ENCODE measurements at places on chromosomes 12 and 14.

GRCh38 chr12:119936705-119937311 is 52.2 kb upstream of the BICDL1 start:
- DNase-seq: no peak

DNA sequence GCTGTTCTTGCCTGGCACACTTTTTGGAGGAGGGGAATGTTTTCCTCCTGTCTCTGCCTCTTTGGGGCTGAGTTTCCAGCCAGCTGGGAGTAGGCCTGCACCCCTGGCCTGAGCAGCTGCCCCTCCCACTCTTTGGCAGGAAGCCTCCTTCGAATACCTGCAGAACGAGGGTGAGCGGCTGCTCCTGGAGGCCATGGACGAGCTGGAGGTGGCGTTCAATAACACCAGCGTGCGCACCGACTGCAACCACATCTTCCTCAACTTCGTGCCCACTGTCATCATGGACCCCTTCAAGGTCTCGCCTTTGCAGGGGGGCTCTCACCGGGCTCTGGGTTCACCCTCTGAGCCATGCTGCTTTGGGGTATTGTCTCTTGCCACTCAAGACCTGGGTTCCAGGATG is 69.4 kb downstream of the FOXN4 start:
- DNase-seq: no peak

- no peak for DNase-seq
Measured at GRCh38 chr14:71725922-71726579, 206.2 kb upstream of the RGS6 start.

DNA sequence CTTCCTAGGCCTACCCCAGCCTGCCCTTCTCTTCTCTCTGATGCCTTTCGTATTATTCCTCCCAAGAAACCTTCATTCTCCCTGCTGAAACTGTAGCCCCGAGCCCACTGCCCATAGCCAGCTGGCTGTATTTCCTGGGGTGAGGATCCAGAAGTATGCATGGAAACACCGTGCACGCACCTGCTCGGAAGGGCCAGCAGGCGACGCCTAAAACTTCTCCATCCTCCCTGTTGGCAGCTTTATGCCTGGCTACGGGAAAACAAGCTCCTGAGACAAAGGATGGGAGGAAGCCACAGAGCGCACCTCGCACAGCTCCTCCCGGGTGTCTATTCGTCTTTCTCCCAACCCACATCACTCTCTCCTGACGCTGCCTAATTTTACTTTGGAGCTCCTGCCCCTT is 69.0 kb upstream of the CAPRIN2 start:
- DNase-seq: no peak

- DNase-seq: no peak
Measured at GRCh38 chr12:119704065-119704747, 36.3 kb downstream of the PRKAB1 start.

- DNase-seq: no peak
Measured at GRCh38 chr12:96134200-96134599, 60.0 kb upstream of the ELK3 start.

DNA sequence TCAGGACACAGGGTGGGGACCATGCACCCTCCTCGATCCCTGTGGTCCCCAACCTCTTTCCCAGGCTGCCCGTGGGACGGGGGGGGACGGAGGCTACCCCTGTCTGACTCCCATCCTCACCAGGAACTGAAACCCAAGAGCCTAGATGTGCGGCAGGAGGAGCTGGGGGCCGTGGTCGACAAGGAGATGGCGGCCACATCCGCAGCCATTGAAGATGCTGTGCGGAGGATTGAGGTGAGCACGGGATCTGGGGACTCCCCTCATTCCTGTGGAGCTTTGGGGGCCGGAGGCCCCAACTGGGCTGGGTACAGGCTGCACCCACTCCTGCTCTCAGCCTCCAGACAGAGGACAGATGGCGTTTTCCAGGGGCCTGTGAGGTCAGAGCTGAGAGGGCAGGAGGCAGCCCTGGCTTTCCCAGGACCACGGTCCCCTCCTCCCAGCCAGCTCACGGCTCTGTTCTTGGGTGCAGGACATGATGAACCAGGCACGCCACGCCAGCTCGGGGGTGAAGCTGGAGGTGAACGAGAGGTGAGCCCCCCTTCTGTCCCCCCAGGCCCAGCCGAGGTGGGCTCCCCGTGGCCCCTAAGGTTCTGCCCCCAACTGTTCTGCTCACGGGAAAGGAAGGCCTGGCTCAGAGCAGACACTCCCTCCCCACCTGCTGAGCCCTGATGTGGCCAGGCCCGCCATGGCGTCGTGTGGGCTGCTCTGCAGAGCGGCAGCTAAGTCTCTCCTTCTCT is 24.2 kb downstream of the HIP1R start:
- no peak for DNase-seq

DNA sequence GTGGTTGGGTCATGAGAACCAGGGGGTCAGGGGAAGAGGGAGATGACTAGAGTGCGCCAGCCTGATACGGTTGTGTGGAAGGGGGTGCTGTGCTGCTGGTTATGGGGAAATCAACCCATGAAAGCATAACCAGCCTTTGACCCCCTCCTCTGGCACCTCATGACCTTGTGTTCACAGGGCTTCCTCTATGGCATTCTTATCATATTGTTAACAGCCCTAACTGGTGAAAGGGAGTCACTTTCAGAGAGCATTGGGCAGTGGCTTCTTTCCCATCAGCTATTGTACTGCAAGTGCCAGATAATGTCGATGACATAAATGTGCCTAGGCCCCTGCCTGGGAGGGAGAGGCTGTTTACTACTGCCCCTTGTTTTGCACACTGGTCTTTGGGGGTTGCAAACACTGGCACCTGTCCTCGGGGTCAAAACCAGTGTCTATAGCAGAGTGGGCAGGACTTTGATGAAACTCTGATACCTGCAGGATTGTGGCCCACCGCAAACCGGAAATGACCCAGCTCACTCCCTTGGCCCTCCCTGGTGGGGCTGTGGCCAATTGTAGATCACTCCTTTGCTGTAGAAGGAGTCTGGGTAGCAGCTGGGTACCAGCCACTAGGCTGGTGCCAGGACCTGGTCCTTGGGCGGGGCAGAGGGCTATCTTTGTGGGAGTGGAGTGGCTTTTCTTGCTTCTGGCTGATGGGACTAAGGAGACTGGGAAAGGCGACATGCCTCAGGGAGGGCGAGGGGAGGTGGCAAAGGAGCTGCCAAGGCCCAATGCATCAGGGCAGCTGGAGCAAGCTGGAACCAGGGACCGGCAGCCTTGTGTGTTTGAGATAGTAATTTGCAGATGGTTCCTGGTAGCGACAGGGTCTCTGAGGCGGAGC is 634 bp upstream of the TMEM63C start:
- DNase-seq: no peak

- no peak for DNase-seq
Measured at GRCh38 chr14:89406941-89407340, 10.1 kb downstream of the FOXN3 start.

DNA sequence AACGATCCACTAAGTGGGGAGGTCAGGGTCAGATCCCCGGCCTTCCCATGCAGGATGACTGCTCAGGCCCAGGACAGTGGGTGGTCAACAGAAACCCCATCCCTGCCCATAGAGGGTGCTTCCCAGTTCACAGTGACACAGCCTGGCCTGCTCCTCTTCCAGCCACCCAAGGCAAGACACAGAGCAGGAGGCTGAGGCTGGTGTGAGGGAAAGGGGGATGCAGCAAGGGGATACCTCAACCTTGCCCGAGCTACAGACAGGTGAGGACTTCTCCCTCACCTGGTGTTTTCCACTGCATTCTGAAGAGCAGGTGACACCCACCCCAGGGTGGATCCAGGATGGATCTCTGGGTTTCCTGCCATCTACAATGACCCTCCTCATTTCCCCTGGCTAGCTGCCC is 106.7 kb downstream of the KIF26A start:
- DNase-seq: no peak

DNA sequence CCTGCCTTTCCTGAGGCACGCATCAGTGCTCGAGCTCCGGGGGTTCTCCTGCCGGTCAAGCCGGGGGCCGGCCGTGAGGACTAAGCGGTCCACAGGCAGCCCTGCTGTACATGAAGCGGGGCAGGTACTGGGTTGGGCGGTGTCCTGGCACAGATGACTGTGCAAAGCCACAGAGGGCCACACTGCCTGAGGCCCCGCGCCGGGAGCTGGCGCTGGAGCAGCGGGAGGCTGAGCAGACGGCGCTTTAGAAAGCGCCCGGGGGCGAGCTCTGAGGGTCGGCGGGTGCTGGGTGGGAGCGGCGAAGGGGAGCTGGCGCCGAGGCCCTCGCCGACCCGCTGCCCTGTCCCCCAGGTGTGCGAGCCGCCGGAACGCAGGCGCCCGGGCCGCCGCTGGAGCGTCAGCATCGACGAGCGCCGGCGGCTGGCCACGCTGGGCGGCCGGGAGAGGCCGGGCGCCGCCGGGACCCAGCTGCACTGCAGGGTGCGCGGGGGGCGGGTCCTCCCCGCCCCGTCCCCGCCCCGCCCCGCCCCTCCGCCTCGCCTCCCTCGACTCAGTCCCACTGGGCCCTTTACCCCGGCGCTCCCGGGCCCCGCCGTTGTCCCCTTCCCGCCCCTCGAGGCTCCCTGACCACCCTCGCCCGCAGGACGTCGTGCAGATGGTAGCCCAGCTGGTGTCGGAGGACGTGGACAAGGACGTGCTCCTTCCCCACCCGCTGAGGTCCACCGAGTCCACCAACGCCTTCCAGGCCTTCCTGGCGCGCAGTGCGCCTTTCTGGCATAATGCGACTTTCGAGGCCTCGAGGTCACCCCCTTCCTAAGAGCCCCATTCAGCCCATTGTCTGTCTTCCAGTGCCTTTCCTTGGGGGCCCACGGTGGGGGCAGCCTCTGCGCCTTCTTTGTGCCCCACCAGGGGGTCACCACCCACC is 8.3 kb upstream of the MTA1 start:
- DNase-seq: no peak

DNA sequence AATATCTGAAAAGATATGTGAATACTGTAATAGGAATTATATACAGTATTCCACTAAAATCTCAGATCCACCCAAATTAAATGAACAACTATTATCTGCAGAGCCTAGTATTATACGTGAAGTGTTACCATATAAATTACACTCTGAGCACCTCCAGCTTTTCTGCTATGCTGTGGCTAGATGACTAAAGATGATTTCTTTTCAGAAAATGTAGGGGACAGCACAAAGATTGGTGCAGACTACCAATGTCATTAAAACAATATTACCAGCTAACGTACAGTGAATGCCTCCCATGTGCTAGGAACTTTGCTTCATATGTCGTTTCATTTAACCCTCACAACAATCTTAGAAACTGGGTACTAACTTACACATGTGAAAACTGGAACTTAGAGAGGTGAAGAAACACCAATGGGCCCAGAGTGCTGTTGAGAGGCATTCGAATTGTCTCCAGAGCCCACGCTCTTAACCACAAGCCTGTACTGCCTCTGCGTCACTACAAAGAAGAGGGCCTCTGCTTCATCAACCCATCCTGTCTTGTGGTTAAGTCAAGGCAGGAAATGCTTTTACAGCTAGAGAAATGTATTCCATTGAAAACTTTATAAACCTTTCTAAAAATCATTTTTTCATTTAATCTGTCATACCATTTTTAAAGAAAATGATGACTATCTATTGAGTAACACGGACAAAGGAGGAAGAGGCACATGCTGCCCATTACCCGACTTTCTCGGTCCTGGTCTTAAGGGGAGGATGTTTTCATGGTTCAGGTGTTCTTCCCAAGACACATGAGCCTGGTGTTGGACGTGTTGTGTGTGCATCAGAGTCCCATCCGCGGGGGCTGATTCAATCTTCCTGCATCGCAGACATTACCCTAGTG is 1.3 kb downstream of the GPR65 start:
- DNase-seq: peak; percentile 37

- no peak for DNase-seq
Measured at GRCh38 chr12:68240975-68241374, 12.4 kb downstream of the IL22 start.

- DNase-seq: no peak
Measured at GRCh38 chr12:108959748-108960655, 60.9 kb downstream of the SVOP start.

DNA sequence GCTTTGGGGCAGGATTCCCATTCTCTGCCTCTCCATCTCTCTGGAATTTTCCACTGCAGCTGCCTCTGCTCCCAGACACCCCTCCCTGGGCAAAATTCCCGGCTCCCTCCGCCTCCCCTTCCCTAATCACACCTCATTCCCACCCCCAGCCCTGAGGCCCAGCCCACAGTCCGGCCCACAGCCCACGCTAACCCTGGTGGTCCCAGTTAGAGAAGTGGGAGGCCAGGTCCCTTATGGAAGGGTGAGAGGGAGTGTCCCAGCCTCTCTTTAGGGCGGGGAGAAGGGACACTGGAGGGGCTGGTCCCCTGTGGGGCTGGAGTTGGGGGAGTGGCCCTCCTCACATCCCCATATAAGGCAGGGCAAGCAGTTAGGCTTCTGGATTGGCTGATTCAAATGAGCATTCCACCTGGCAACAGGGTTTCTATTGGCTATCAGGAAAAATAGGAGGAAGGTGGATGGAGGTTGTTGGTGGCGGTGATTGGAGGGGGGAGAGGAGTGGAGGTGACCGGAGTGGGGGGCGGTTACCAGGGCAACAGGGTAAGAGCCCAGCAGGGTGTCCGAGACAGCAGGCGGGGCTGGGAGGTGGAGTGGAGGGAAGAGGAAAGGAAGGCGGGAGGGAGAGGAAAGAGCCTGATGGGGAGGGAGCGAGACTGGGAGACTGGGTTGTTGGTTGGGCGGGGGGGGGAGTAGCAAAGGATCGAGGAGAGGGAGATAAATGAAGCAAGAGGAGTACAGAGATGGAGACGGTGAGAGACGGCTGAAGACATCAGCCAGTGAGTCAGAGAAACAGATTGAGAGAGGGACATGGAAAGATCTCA is 1.9 kb upstream of the PTMS start:
- no peak for DNase-seq

DNA sequence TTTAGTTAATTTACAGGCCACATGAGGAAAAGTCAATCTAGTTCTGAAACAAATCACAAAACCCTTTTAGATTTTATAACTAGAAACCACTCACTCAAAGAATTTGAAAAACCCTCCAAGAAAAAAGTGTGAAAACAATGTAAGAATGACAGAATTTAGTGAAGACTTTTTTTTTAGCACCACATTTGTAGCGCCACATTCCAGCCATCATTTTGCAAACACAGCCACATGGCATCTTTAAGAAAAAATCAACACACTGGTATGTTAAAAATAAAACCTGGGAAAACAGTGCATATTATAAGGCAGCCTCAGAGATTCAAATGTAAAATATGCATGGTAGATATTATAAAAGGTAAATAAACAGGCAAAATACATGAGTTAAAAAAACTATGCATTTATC is 22.3 kb upstream of the ALX1 start:
- no peak for DNase-seq

- DNase-seq: no peak
Measured at GRCh38 chr12:29427964-29428363, 47.0 kb upstream of the ERGIC2 start.

DNA sequence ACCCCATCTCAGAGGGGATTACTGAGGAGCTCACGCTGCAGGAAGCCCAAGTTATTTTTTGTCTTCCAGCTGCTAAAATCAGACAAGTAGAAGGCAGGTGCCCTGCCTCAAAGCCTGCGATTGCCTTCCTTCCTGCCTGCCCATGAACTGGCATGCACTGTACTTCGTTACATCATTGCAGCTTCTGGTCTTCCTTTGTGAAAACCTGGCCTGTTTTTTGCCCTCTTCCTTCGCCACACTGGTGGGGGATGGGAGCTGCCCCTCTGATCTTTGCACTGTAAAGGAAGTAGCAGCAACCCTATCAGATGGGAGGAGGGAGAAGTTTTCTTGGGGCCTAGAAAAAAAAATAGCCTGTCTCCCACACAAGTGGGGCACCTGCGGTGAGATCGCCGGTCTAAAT is 1098.7 kb downstream of the BCL11B start:
- peak; percentile 46 for DNase-seq
